ENCODE measurements at places on chromosomes 3 and 15.

DNA sequence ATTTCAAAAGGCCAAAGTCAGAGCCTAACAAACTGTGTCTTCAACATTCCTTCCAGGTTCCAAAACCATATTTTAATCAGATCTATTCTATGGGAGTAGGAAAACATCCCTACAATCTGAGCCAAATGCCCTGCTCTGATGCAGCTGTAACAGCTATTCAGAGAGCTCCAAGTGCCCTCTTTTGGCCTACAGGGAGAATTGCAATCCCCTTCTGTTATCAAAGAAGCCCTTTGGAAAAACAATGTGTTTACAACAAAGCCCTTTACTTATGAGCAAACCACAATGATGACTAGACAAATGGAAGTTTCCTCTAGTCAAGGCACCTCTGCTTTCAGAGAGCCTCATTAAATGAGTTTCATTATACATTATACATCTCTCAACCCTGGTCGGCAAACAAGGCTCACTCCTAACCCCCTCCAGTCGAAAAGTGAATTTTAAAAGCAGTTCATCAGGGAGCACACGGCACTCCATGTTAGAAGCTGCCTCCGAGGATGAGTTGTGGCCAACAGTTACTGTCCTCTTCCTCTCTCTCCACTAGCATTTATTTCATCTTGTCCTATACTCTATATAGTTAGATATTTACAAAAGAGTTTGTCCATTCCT lies 42.6 kb upstream of the TMCO5A start:
- DNase-seq, result peak; percentile 51

DNA sequence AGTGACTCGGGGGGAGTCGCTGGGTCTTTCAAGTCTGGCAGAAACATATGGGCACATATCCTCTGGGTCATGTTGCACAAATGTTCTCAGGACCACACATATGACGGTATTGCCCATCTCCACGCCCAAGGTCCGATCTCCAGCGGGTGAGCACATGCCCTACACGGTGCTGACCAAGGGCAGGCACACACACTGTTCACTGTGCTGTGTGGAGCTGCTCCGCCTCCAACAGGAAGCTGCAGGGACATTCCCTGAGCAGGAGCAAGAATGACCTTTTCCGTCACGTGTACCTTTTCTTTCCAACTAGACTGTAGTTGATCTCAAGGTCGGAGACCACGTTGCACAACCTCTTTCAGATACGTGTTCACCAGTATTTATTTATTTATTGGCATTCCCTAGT lies 41.7 kb upstream of the B3GNT5 start:
- DNase-seq, result no peak

GRCh38 chr3:30227571-30228301 lies 378.7 kb upstream of the TGFBR2 start:
- no peak for DNase-seq

GRCh38 chr3:114494498-114494897 lies 200.7 kb downstream of the TIGIT start:
- no peak for DNase-seq

DNA sequence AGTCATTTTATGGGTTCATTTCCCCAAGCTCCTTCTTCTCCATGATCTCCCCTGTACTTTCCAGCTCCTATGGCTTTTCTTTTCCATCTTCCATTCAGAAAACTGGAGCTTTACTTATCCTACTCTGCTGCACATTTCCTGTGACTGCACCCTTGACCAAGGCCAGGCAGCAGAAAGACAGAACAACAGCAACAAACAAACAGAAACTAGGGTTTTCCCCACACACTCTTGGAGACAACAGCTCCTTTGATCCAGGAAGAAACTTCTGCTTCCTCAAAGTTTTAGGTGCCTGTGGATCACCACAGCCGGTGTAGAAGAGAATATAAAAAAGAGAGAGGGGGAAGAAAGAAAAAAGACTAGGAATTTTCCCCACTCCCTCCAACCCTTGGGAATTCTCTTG lies 342.3 kb upstream of the CFAP20DC start:
- no peak for DNase-seq

- DNase-seq, result no peak
Observed at GRCh38 chr3:4061783-4062360, 241.3 kb upstream of the SETMAR start.

DNA sequence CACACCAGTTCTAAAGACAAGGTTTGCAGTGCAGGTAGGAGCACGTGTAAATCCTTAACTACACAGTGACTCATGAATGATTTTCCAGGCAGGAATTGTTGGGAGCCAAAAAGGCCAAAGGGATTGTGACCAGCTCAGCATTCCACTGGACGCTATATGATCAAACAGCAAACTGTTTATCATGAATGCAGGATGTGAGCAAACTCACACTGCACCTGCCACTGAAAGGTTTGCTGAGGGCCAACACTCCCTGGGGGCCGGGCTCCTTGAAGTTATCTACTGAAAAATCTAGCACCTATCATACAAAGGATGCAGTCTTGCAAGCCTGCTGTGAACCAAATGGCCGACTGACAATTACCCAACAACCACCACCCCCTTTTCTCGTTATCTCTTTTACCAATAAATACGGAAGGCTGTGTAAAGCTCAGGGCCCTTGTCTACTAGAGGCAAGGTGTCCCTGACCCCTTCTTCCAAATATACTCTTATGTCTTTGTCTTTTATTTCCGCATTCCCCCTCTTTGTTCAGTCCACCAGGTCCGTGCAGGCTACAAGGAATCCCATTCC lies 11.5 kb upstream of the DNASE1L3 start:
- no peak for DNase-seq

- no peak for DNase-seq
Observed at GRCh38 chr3:33790091-33790490, 8.3 kb upstream of the PDCD6IP start.

DNA sequence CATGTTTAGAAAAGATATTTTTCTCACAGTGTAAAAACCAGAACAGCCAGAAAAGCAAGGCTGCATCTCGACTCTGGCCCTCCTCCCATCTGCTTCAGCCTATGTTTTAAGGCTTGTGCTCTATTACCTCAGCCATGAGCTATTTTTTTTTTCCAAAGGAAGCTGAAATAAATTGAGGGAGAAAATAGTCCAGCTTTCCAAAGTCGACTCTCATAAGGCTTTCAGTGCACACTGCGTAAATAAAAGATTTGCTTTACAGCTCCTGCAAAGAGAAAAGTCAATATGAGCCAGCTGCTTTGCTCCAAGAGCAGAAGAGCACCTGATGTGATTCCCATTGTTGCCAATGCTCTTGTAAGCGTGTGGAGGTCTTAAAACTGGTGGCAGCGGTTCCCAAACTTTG lies 26.7 kb downstream of the SCG3 start:
- peak; percentile 67 for DNase-seq

- DNase-seq, result no peak
Observed at GRCh38 chr3:186330772-186331460, 31.1 kb downstream of the DGKG start.

DNA sequence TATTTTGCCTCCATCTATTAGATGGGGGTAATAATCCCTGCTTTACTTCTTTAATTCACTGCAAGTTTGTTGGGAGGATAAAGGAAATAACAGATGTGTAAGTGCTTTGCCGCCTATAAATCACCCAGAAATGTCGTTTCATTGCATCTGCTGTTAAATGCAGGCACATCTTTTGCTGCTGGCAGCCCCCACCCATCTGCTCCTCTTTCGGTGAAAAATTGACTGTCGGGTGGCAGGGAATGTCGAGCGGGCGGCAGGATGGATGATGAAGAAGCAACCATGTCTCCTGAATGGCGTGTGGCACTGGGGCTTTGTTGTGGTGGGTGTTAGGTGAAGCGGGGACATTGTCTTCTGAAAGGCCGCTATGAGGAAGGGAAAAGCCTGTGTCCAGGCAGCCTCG lies 543 bp upstream of the REC114 start:
- DNase-seq, result no peak

GRCh38 chr3:106756901-106757300 lies 620.3 kb upstream of the CCDC54 start:
- DNase-seq, result no peak

- no peak for DNase-seq
Observed at GRCh38 chr3:125137358-125138033, 75.1 kb downstream of the SLC12A8 start.

DNA sequence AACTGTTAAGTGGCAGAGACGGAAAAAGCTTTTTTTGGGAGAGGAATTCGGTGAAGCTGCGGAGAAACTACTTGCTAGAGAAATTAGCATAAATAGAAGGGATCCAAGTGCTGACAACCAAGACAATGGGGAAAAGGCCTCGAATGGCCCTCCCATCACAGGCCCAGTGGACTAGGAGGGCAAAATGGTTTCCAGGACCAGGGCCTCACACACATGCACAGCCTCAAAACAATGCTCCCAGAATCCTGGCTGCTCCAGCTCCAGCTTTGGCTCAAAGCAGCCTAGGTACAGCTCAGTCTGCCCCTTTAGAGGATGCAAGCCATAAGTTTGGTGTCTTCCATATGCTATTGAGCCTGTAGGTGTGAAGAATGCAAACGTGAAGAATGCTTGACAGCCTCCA lies 388.2 kb downstream of the OTOL1 start:
- no peak for DNase-seq

GRCh38 chr15:98983334-98983733 lies 24.3 kb downstream of the PGPEP1L start:
- no peak for DNase-seq

- DNase-seq, result no peak
Observed at GRCh38 chr15:62875626-62876021, 166.9 kb upstream of the TPM1 start.

DNA sequence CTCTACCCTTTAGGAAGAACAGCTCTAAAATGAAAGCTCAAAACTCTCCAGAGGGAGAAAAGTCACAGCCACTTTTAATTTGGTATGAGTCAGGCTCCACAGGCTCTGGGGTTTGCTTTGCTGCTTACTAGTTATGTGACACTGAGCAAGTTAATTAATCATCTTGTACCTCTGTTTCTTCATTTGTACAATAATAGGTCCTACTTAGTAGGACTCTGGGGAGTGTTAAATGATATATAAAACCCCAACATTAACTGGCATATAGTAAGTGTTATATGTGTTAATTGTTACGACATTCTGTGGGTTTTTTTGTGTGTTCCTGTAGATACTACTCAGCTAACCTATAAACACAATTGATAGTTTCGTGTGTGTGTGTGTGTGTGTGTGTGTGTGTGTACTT lies 6.6 kb downstream of the ACKR2 start:
- no peak for DNase-seq

DNA sequence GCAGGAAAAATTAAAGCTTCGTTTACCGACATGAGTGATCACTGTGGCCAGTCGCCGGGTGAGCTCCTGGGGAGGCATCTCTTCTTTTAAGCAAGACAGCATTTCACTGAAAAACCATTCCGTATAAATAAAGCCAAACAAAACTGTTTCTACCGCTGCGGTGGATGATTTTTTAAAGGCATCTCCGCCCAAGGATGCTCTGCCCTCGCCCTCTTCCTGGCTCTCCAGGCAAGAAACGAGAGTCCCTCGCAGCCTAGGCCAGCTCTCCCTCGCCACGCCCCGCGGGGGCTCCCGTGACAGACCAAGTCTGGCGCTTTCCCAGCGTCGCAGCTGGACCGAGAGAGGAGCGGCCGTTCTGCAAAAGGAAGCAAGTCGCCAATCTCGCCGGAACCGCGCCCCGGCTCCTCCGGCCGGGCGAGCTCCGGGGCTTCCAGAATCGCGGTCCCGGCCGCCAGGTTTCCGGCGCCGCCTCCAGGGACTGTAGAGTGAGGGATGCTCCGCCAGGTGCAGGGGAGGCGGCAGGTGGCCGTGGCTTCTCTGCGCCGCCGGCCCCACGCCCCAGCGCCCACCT lies 458 bp downstream of the MCF2L2 start:
- peak; percentile 81 for DNase-seq

DNA sequence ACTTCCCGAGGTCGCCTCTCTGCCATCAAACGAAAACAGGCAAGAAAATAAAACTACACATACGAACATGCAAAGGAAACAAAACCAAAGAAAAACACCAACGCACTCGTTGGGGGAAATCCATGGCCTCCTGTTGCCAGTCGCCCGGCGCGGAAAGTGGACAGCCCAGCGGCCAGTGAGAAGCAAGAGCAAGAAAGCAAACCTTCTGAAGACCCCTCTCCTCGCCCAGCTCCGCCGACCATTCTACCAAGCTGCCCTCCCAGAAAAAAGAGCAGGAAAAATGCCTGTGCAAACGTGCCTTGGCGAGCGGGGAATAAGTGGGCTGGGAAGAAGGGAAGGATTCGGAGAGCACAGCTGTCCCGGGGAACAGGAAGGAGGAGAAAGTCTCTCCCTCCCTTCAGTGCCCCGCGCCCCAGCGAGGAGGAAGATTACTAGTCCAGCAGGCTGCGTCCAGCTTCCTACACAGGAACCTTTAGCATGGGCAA lies 802 bp upstream of the NECTIN3 start:
- no peak for DNase-seq

DNA sequence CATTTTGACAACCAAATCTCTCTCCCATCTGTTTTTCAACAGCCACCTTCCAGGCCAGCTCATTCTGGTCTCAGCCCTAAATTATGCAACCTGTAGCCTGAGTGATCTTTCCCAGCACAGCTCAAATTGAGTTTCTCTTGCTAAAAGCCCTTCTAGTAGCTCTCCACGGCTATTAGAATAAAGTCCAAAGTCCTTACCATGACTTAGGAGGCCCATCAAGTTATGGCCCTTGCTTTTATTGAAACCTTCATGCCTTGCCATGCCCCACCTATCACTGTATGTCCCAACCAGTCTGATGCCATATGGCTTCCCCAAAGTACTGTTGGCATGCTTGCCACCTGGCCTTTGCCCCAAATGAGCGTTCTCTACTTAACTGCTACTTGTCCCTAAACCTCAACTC lies 303.5 kb upstream of the GADL1 start:
- DNase-seq, result no peak

DNA sequence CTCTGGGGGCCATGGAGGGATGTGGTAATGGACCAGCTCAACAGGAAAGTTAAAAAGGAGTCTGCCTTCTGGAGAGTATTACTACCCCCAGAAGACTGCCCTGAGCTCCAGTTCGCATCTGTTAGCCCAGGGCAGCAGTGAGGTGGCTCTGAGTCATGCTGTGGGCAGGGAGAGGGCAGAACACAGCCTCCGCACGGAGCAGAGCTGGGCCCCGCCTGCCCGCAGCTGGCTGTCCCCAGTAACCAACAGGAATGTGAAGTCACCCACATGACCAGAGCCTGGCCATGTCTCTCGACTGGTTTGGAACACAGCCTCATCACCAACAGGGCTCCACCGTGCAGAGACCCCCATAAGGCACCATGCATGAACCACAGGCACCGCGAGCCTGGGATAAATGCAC lies 62.1 kb downstream of the CYFIP1 start:
- DNase-seq, result no peak

- DNase-seq, result no peak
Observed at GRCh38 chr3:4674216-4674615, 181.1 kb downstream of the ITPR1 start.

DNA sequence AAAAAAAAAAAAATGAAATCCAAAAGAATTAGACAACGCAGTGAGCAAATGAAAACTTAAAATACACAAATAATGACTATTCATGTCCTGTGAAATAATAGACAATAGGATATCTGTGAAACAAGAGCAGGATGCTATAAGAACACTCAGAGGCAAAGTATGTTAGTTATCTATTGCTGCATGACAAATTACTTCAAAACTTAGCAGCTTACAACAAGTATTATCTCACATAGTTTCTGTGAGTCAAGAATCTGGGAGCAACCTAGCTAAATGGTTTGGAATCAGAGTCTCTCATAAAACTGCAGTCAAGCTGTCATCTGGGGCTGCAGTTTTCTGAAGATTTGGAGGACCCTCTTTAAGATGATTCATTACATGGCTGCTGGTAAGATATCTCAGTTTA lies 36.5 kb upstream of the ZMAT3 start:
- DNase-seq, result no peak
